Sigmoid colon (tissue), 7 donors: ENCODE measurements at places on chromosomes 16 and 17. TPM values are rescaled to one million over a fixed set of nuclear protein-coding genes. Genes with fewer than 3 reads are reported as not detected.

- H3K36me3 ChIP-seq = no peaks in the 10 kb centered on the region
- no peak overlapping the region for H3K27ac ChIP-seq
- no peak overlapping the region for H3K4me3 ChIP-seq
- H3K27me3 ChIP-seq = no peaks in the 10 kb centered on the region
Measured at GRCh38 chr17:82351254-82351712, 7.8 kb upstream of the TEX19 start.

DNA sequence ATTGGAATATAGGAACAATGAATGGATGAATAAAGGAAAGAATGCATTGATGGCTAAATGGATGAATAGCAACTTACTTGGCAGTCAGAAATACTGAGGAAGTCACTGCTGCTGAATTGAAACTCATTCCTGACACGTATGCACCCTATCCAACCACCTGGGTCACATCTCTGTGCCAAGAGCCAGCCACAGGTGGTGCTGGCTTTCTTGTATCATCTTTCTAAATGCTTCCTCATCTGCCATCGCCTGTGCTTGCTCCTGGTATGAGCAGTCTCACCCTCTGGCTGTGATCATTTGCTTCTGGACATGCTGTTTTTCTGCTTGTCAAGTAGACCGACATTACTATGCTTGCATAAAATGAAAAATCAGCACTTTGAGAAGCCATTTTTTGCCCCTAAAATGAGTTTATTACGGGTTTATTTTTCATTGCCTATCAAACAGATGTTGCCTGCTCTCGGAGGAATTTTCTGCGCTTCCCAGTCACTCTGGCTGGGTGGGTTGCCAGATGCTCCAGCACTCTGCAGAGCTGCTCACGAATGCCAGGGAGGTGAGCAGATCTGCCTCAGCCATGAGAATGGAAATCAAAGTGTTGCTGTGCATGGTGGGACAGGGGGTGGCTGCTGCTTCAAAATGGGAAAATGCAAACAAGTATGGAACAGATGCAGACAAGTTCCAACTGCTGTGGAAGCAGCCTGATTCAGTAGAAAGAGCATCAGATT, 1349.6 kb upstream of the CDH8 start:
- no peaks in the 10 kb centered on the region for H3K4me1 ChIP-seq
- DNase-seq = no peak
- H3K36me3 ChIP-seq = no peaks in the 10 kb centered on the region
- no peak overlapping the region for H3K4me3 ChIP-seq

GRCh38 chr17:40506786-40507185, 5.4 kb upstream of the TNS4 start:
- no peaks in the 10 kb centered on the region for H3K36me3 ChIP-seq
- H3K27ac ChIP-seq = no peak overlapping the region
- peak; percentile 19 for DNase-seq
- H3K27me3 ChIP-seq = no peaks in the 10 kb centered on the region

GRCh38 chr17:41308251-41308917, 725 bp downstream of the KRTAP16-1 start:
- H3K4me1 ChIP-seq = no peaks in the 10 kb centered on the region
- no peak overlapping the region for H3K27ac ChIP-seq
- H3K27me3 ChIP-seq = no peaks in the 10 kb centered on the region
- no peaks in the 10 kb centered on the region for H3K36me3 ChIP-seq

- no peak overlapping the region for H3K4me3 ChIP-seq
- H3K27ac ChIP-seq = peak overlapping the region; percentile 97
- no peaks in the 10 kb centered on the region for H3K36me3 ChIP-seq
- H3K27me3 ChIP-seq = no peaks in the 10 kb centered on the region
- DNase-seq = no peak
Measured at GRCh38 chr16:17387256-17387655, 83.5 kb downstream of the XYLT1 start.

- peaks cover 4% of the 10 kb centered on the region for H3K4me1 ChIP-seq
- H3K27me3 ChIP-seq = peaks cover 7% of the 10 kb centered on the region
- DNase-seq = no peak
- H3K36me3 ChIP-seq = no peaks in the 10 kb centered on the region
- H3K27ac ChIP-seq = no peak overlapping the region
Measured at GRCh38 chr16:87550495-87550961, 51.8 kb upstream of the JPH3 start.

DNA sequence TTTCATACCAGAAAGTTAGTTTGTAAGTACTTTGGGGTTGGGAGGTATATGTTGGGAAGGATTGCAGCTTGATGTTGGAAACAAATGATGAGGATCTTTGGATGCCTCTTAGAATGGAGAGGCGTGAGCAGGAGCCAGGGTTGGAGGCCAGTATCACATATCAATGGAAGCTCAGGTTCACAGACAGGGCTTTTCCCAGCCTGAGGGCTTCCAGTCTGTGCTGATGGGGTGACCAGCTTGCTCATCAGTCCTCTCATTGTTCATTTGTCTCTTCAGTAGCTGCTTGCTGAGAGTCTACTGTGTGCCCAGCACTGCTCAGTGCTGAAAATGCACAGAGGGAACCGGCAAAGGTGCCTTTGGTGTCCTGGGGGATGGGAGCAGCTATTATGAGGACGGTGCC, 5.8 kb downstream of the DNAAF1 start:
- H3K27ac ChIP-seq = no peak overlapping the region
- no peak overlapping the region for H3K4me3 ChIP-seq
- no peaks in the 10 kb centered on the region for H3K4me1 ChIP-seq
- H3K27me3 ChIP-seq = no peaks in the 10 kb centered on the region
- DNase-seq = no peak

GRCh38 chr17:73625991-73626673, 18.1 kb downstream of the SDK2 start:
- H3K4me1 ChIP-seq = no peaks in the 10 kb centered on the region
- H3K4me3 ChIP-seq = no peak overlapping the region
- no peaks in the 10 kb centered on the region for H3K36me3 ChIP-seq
- no peak for DNase-seq
- no peaks in the 10 kb centered on the region for H3K27me3 ChIP-seq
- H3K27ac ChIP-seq = no peak overlapping the region

DNA sequence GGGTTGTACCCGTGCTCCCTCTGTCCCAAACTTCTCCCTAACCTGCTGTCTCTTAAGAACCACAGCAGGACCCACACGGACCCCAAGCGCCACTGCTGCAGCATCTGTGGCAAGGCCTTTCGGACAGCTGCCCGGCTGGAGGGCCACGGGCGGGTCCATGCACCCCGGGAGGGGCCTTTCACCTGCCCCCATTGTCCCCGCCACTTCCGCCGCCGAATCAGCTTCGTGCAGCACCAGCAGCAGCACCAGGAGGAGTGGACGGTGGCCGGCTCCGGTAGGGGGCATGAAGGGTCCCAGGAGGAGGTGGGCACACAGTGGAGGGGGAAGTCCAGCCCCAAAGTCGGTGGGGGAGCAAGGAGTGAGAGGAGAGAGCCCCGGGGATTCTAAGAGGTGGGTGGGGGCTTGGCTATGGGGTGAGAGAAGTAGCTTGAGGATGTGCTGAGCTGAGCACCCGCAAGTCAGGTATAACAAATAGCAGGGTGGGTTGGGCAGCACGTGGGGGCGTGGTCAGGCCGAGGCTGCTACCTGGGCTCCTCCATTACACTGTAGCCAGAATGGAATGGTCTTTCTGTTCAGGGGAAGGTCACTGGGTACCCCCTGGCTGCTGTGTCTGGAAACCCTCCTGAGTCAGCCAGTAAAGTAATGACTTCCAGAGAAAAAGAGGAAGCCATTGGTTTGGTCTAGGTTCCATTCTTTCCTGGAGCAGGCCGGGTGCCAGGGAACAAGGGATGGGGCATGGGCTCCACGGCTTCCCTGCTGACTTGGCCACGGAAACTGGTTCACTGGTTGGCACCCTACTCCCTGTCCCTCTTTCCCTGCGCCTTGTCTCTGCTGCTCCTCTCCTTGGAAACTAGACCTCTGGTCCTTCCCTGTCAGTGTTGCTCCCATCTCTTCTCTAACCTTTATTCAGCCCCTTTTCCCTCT, 7.1 kb downstream of the PRSS53 start:
- no peak overlapping the region for H3K4me3 ChIP-seq
- no peak overlapping the region for H3K27ac ChIP-seq
- DNase-seq = peak; percentile 68

DNA sequence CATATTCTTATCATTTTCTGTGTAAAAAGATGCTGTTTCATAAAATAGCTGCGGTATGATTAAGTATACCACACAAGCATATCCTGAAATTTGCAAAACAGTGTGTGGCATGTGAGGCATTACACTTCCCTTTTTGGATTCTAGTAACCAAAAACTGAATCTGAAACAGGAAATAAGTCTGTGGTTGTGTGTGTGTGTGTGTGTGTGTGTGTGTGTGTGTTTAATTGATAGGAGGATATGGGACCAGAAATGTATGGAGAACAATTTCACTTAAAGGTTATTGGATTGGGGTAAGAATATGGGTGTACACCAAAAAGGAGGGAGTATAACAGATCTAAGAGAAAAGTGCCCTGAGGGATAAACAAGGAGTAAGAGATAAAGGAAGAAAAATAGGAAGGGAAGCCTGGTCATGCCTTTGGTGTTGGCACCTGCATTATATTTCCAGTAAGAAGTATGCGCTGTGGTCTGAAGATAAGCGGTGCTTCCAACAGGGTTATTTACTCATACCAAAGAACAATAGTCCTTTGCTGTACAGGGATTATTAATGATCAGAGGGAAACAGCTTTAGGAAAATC, 4.0 kb downstream of the LYRM1 start:
- no peak for DNase-seq
- H3K36me3 ChIP-seq = no peaks in the 10 kb centered on the region
- H3K27me3 ChIP-seq = no peaks in the 10 kb centered on the region
- no peaks in the 10 kb centered on the region for H3K4me1 ChIP-seq
- H3K4me3 ChIP-seq = no peak overlapping the region

DNA sequence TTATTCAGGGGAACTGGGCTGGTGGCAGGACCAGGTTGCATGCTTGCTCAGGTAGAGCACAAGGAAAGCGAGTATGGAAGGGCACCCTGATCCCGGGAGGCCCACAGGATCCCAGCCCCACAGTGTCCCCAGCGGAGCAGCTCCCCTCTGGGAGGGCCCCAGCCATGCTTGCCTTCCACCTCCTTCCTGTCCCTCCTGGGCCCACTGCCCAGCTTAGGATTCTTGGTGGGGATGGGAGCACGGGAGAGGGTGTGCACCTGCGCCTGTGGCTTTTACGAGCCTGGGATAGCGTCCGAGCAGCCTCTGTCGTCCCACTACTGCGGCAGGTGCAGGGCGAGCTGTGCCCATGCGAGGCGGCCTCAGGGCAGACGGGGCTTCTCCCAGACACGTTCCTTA, 114.5 kb downstream of the BANP start:
- H3K27ac ChIP-seq = no peak overlapping the region
- H3K36me3 ChIP-seq = peaks cover 7% of the 10 kb centered on the region
- no peaks in the 10 kb centered on the region for H3K27me3 ChIP-seq

DNA sequence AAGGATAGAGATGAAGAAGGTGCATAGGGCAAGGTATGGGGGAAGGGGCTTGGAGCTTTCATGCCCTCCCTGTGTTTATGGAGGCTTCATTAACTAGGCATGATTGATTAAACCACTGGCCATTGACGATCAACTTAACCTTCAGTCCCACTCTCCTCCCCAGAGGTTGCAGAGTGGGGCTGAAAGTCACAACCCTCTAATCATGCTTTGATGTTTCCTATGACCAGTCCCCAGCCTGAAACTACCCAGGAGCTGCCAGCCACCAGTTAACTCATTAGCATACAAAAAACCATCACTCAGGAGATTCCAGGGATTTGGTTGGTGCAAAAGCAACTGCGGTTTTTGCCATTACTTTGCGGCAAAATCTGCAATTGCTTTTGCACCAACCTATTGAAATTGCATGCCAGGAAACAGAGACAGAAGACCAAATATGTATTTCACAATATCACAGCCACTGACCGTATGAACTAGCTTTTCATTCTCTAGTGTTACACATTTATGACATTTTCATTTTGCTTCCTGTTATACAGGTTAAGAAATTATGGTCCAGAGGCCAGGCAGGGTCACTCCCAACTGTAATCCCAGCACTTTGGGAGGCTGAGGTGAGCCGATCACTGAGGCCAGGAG, 5.4 kb downstream of the GFOD2 start:
- H3K27me3 ChIP-seq = no peaks in the 10 kb centered on the region
- no peak overlapping the region for H3K4me3 ChIP-seq
- no peak for DNase-seq
- H3K4me1 ChIP-seq = peaks cover 16% of the 10 kb centered on the region

- H3K27ac ChIP-seq = no peak overlapping the region
- H3K36me3 ChIP-seq = no peaks in the 10 kb centered on the region
- no peaks in the 10 kb centered on the region for H3K27me3 ChIP-seq
- H3K4me1 ChIP-seq = no peaks in the 10 kb centered on the region
Measured at GRCh38 chr16:17448640-17449638, 21.8 kb downstream of the XYLT1 start.

DNA sequence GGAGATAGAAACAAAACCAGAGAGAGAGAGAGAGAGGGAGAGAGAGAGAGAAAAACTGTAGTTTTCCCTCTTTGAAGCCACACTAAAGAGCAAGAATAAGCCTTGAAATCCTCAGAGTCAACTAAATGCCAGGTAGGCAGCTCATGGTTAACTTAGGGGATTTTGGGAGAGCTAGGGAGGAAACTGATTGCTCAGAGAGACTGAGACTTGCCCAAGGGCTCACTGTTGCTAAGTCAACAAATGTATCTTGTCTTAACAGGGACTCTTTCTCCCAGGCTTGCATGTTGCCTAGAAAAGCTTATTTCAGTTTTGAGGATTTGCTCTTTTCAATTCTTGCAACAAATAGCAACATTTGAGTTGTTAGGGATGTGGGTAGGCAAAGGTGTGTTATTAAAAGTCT, 4.5 kb upstream of the SLC5A11 start:
- peaks cover 12% of the 10 kb centered on the region for H3K4me1 ChIP-seq
- no peak overlapping the region for H3K4me3 ChIP-seq
- DNase-seq = no peak
- no peaks in the 10 kb centered on the region for H3K36me3 ChIP-seq
- H3K27ac ChIP-seq = no peak overlapping the region

DNA sequence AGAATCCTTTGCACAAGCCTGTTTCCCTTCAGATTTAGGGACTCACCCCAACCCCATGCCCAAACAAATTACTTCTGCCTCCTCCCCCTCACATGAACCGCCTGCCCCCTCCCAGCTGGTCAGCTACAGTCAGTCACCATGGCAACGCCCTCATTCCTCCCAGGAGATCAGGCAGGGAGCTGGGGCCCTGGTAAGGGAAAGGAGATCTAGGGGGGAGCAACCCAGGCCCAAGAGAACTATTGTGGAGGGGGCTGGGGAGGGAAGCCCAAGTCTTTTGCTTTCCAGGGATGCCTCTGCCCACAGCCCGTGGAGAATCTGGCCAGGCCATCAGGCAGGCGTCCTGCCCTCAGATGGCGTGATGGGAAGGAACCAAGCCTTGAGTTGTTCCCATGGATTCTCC, 2.8 kb downstream of the FAM171A2 start:
- no peaks in the 10 kb centered on the region for H3K27me3 ChIP-seq
- no peak overlapping the region for H3K27ac ChIP-seq
- no peaks in the 10 kb centered on the region for H3K36me3 ChIP-seq
- no peak overlapping the region for H3K4me3 ChIP-seq
- H3K4me1 ChIP-seq = no peaks in the 10 kb centered on the region

The HIC1 gene
- total RNA-seq = 10.4 TPM

The GNG13 gene
- total RNA-seq = not detected

The DUSP3 gene
- 136 TPM for total RNA-seq

The CDH8 gene
- total RNA-seq = 2.4 TPM

The CACNA1H gene
- 37.0 TPM for total RNA-seq

The ADAD2 gene
- not detected for total RNA-seq

The KRTAP3-3 gene
- not detected for total RNA-seq

The GSG1L gene
- 0.41 TPM for total RNA-seq
